ENCODE measurements at places on chromosomes 4 and X.

- no peak for DNase-seq
These were observed 40.6 kb downstream of the RAB33A start for GRCh38 chrX:130212371-130212770.

- DNase-seq: no peak
These were observed 2.1 kb downstream of the ASMTL start for GRCh38 chrX:1450361-1451161.

- no peak for DNase-seq
These were observed 8.5 kb downstream of the DLG3 start for GRCh38 chrX:70453024-70453618.

- DNase-seq: peak; percentile 58
These were observed 10.1 kb upstream of the BMP2K start for GRCh38 chr4:78766026-78766425.

GRCh38 chr4:15003401-15003890 is 1.2 kb downstream of the CPEB2 start:
- peak; percentile 60 for DNase-seq

DNA sequence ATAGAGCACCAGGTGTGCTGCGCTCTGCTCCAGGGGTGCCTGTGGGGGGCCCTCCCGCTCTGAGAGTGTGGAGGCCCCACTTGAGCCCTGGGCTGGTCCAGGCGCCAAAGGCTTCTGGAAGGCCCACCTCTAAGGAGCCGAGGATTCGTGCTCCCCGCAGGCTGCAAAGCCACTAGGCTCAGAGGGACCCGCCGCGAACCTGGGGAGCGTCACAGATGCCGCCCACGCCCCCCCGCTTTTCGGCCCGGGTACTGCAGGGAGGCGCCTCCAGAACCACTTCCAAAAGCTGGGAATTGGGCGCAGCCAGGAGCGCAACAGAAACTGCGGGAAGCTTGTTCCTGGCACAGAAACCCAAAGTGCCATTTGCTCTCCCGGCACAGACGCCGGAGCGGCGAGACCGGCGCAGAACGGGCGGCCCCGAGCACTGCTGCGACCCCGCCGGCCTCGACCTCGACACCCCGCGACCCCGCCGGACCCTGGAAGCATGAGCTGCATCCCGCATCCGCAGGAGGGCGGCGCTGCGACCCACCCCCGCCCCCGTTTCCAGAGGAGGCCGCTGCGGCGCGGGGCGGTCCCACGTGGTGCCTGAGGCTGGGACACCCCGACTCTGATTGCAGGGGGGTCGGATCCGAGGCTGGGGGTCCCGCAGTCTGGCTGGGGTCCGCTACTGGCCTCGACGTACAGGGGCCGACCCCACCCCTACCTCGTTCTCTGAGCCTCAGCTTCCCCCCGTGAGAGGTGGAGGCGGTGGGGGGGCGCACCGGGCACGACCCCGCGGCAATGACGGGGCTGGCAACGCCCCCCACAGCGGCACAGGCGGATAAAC is 30.8 kb downstream of the CPLX1 start:
- DNase-seq: no peak

GRCh38 chr4:11439836-11440235 is 11.1 kb upstream of the HS3ST1 start:
- no peak for DNase-seq

- no peak for DNase-seq
These were observed 181.7 kb downstream of the GABRB1 start for GRCh38 chr4:47213106-47213505.

- no peak for DNase-seq
These were observed 562.5 kb downstream of the CCSER1 start for GRCh38 chr4:90689739-90690138.

DNA sequence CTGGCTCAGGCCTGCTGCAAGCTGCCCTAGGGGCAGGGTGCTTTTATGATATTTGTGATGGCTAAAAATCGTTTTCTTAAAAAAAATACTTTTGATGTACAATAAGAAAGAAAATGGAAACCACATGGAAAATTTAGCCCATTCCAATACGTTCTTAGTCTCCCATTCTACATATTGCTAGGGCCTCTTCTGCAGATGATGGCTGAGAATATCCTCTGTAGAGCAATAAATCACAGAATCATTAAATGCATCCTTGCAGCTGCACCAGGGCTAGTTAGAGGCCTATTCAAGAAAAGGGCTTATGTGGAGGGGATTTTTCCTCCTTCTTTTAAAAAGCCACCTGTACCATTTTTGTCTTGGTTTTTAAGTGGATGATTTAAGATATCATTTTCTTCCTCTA is 97.6 kb upstream of the C1GALT1C1 start:
- no peak for DNase-seq
